ENCODE measurements at places on chromosomes 2 and 18.
A peak's percentile ranks its signal among the peaks of the same experiment; 100 is the strongest.

DNA sequence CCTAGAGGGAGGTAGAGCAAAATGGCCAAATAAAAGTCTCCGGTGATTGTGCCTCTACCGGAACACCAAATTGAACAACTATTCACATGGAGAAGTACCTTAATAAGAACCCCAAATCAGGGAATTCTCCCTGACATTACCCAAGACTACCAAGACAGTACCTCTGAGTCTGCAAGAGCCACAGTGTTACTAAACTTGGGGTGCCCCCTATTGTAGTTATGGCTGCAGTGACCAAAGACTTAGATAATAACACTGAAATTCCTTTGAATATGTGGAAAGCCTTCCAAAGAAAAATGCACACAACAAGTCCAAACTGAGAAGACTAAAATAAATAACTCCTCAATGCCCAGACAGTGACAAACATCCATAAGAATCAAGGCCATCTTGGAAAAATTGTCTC, 682.9 kb upstream of the LRRTM1 start:
- DNase-seq: no peak

DNA sequence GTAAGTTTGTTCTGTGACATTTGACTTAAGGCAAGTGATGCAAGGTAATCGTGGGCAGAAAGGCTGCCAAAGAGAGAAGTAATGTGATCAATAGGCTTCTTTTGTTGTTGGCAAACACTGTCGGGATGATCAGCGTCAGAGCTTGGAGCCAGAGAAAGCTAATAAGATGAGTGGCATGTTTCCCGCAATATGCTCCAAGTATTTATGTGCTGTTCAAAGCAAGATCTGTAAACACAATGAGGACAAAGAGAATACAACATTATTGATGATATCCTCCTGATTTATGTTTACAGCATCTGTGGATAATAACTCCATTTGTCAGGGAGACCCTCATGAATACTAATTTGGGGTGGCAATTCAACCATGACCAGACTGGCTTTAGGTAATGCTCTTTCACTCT, 603.3 kb downstream of the TDRD15 start:
- DNase-seq: no peak

GRCh38 chr2:171964308-171964707, 35.4 kb upstream of the METAP1D start:
- DNase-seq: no peak

- DNase-seq: no peak
Measured at GRCh38 chr18:8882632-8883408, 177.5 kb downstream of the MTCL1 start.

GRCh38 chr18:44507729-44508325, 172.9 kb upstream of the SETBP1 start:
- peak; percentile 98 for DNase-seq

GRCh38 chr18:36522509-36522908, 225.0 kb downstream of the FHOD3 start:
- DNase-seq: no peak

DNA sequence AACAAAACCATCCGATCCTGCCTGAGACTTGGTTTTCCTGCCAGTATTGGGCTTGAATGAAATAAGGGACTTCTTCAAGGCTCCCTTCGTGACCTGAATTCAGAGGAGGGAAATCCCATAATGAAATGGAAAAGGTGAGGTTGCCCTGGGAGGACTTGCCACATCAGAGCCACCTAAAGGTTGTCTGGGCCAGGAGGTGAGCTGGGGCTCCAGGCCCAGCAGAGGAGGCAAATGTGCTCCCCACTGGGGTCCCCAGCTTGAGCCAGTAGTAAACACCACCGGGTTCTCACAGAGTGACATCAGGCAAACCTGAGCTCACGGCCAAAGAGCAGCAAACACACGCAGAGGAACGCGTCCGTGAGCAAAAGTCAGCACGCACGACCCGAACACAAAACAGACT, 28.6 kb upstream of the CTDP1 start:
- no peak for DNase-seq

Data from pulmonary artery endothelial cell (primary cell).